ENCODE measurements at places on chromosomes 2 and 18.

DNA sequence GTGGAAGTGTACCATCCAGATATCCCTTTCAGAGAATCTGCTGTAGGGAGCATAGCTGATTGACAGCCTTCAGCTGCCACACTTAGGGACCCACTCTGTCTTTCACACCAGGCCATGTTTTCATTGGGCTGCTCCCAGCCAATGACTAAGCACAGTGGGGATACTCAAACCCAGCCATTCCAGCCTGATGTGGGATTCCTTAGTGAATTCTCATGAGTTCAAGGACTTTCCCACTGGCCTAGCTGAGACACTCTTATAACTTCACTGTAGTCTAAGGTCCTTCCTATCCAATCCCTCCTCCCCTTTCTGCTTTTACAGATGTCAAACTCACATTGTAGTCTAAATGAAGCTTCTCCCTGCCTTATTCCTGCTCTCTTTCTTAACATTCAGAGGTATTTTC, 201.2 kb downstream of the PIK3C3 start:
- H3K36me3 ChIP-seq, result no peaks in the 10 kb centered on the region
- no peak for DNase-seq
- no peaks in the 10 kb centered on the region for H3K27me3 ChIP-seq
- H3K4me1 ChIP-seq, result no peaks in the 10 kb centered on the region
- no peak overlapping the region for H3K27ac ChIP-seq

GRCh38 chr2:67984600-67984999, 78.2 kb downstream of the C1D start:
- no peaks in the 10 kb centered on the region for H3K36me3 ChIP-seq
- H3K4me1 ChIP-seq, result no peaks in the 10 kb centered on the region
- H3K4me3 ChIP-seq, result no peak overlapping the region
- H3K27ac ChIP-seq, result no peak overlapping the region
- H3K27me3 ChIP-seq, result no peaks in the 10 kb centered on the region
- DNase-seq, result no peak

DNA sequence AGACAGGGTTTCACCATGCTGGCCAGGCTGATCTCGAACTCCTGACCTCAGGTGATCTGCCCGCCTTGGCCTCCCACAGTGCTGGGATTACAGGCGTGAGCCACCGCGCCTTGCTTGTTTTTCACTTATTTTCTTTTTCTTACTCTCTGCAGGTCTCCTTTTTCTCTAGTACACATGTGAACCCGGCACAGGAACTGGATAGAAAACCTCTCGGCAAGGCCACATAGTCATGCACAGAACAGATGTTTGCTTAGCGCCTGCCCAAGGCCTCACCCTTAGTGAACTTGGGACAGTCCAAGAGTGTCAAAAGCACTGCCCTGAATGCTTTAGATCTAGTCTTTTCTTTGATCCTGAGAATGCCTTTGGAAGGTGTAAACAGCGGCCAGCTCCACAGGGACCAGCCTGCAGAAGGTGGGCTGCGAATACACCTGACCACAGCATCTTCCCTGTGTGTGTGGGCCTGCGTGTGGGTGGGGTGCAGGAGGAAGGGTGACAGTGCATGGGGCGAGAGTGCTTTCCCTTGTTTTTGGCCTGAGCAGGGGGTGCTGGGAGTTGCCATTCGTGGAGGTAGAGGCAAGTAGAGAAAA, 27.0 kb downstream of the IMPA2 start:
- H3K4me1 ChIP-seq, result no peaks in the 10 kb centered on the region
- no peaks in the 10 kb centered on the region for H3K27me3 ChIP-seq
- peaks cover 38% of the 10 kb centered on the region for H3K36me3 ChIP-seq
- no peak overlapping the region for H3K27ac ChIP-seq
- no peak overlapping the region for H3K4me3 ChIP-seq

GRCh38 chr2:219864154-219864553, 236.7 kb downstream of the SLC4A3 start:
- no peaks in the 10 kb centered on the region for H3K36me3 ChIP-seq
- no peak for DNase-seq
- no peak overlapping the region for H3K4me3 ChIP-seq
- no peaks in the 10 kb centered on the region for H3K4me1 ChIP-seq
- H3K27me3 ChIP-seq, result no peaks in the 10 kb centered on the region

DNA sequence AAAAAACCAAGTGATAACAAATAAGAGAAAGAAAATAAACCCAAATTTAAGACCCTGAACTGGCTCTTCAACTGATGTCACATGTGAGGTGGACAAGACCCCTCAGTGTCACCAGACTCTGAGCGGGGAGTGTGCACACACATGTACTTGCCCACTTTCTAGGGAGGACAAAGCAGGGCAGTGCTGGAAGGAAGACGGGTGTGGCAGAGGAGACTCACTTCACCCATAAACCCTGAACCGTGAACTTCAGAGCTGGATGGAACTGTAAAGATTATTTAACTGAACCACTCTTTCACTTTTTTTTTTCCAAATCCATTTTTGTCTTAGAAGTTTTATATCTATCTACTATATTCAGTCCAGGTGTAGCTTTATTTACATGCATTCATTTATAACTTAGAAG, 12.3 kb downstream of the PLA2R1 start:
- no peak for DNase-seq
- H3K27ac ChIP-seq, result no peak overlapping the region
- no peak overlapping the region for H3K4me3 ChIP-seq
- H3K36me3 ChIP-seq, result no peaks in the 10 kb centered on the region
- no peaks in the 10 kb centered on the region for H3K27me3 ChIP-seq
- peaks cover 14% of the 10 kb centered on the region for H3K4me1 ChIP-seq

- no peak overlapping the region for H3K27ac ChIP-seq
- H3K4me1 ChIP-seq, result peaks cover 4% of the 10 kb centered on the region
- no peak overlapping the region for H3K4me3 ChIP-seq
These were observed 62.5 kb downstream of the SLC4A3 start for GRCh38 chr2:219689676-219690628.
